ENCODE measurements at places on chromosomes 1 and 21.

DNA sequence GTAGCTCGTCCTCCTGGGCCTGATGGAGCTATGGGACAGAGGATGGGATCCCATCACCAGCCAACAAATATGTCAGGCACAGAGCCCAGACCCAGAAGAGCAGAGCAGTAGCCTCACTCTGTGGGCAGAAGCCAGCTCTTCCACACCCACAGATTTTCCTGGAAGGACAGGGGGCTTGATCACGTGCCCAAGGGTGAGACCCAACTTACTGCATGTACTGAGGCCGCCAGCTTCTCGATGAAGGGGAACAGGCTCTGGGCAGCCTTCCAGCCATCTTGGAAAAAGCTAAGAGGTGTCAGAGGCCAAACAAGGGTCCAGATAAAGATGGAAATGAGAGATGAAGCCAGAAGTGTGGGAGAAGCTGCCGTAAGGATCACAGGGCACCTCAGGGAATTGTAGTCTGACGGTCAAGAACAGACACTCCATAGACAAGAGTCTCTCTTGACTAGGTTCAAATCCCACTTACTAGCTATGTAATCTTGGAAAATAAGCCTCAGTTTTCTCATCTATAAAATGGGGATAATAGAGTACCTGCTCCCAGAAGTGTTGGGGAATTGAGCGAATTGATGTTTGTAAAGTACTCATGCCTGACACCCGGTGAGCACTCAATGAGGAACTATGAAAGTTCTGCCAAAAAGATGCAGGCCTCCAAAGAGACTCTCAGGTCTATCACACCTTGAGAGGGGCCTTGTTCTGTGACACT, 17.0 kb upstream of the TCEA3 start:
- DNase-seq, result no peak

DNA sequence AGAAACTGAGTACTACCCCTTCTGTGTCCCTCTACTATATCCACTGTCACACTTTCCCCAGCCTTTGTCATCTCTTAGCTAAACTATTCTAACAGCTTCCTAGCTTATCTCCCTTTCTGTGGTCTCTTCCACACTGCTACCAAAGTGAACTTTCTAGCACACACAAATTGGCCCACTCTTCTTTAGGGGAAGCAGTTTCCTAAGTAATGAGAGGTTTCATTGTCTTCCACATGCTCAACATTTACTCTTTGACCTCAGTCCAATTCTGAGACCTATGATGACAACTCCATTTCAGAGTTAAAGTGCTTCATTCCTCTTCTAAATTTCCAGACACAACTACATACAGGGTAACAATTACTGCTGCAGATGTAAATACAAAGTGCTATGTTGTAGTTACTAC, 32.9 kb downstream of the SCYL3 start:
- DNase-seq, result no peak

- DNase-seq, result no peak
Observed at GRCh38 chr1:154598871-154599635, 8.9 kb downstream of the ADAR start.

- no peak for DNase-seq
Observed at GRCh38 chr1:244173769-244174168, 122.7 kb downstream of the ZBTB18 start.

Measured in left colon (tissue), 2 donors.